ENCODE measurements at places on chromosomes 5 and 9. TPM values are rescaled to one million over a fixed set of nuclear protein-coding genes. Genes with fewer than 3 reads are reported as not detected.

The SLCO6A1 gene
- not detected for total RNA-seq

The C9orf153 gene
- total RNA-seq = 0.55 TPM

GRCh38 chr9:110835859-110836271 is 167.3 kb downstream of the MUSK start:
- DNase-seq = no peak

DNA sequence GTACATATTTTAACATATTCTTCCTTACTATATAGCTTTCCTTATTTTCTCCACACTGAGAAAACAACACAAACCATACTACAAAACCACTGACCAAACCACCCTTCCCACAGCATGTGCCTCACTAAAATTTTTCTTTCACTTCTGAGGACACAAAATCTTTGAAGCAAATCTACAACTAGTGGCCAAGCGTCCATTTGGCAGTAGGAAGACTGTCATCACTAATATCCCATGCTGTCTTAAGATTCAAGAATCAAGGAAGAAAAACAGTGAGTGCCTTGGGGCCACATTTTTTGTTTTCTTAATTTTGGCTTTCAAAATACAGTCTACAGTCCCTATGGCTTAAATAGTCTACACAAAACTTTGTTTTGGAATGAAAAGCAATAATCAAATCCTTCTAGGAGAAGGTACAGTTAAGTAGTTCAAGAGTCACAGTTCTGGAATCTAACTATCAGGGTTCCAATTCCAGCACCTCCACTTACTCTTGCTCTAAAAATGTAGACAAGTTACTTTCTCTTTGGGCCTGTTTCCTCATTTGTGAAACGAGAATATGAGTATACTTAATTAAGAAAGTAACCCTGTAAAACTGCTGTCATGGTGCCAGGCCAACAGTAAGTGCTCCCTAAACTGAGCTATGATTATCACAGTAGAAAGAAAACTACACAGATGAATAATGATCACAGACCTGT is 227.9 kb downstream of the BNC2 start:
- DNase-seq = no peak

GRCh38 chr5:172428224-172429166 is 25.8 kb downstream of the SH3PXD2B start:
- no peak for DNase-seq

- DNase-seq = no peak
Measured at GRCh38 chr5:134099939-134100282, 14.6 kb upstream of the TCF7 start.

DNA sequence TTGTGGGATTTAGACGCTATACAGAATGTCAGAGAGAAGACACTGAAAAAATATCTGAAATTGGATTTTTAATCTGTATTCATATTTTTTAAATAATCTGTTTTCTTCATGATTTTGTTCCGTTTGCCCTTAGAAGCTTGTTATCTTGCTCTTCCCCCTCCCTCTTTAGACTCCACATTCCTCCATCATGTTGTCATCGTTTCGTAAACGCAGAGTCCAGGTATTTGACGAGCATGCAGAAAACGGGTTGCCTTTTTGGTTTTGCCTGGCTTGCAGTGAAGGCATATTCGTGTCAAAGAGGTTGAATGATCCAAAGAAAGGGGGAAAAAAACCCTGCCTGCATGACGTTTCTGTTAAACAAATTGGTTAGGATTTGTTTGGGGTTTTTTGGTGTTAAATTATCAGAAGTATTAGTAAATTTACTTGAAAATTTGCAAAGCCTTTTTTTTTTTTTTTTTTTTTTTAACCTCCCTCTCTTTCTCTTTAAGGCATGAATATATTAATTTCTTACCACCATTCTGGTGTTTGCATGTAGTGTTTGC is 2.9 kb downstream of the SPTAN1 start:
- no peak for DNase-seq

DNA sequence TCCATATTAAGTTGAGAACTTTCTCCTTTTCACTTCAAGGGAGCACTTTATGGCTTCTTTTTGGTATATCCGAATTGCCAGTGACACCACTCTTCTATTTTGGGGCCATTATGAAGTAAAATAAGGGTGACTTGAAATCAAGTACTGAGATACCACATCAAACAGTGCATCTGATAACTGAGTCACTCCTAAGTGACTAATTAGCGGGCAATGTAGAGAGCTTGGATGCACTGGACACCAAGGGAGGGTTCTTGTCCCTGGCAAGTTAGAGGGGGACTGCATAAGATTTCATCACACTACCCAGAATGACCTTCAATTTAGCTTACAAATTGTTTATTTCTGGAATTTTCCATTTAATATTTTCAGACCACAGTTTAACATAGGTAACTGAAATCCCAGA is 813.9 kb upstream of the CDH10 start:
- DNase-seq = no peak
